ENCODE measurements at places on chromosomes 5 and 9. TPM values are rescaled to one million over a fixed set of nuclear protein-coding genes. Genes with fewer than 3 reads are reported as not detected.

GRCh38 chr5:102628441-102629175 lies 126.5 kb upstream of the PAM start:
- peak; percentile 15 for DNase-seq
- no peaks in the 10 kb centered on the region for H3K36me3 ChIP-seq
- no peak overlapping the region for H3K4me3 ChIP-seq
- H3K27ac ChIP-seq = no peak overlapping the region

GRCh38 chr5:133155326-133155969 lies 103.6 kb downstream of the HSPA4 start:
- H3K27me3 ChIP-seq = no peaks in the 10 kb centered on the region
- peaks cover 6% of the 10 kb centered on the region for H3K4me1 ChIP-seq
- H3K36me3 ChIP-seq = no peaks in the 10 kb centered on the region
- no peak overlapping the region for H3K4me3 ChIP-seq

DNA sequence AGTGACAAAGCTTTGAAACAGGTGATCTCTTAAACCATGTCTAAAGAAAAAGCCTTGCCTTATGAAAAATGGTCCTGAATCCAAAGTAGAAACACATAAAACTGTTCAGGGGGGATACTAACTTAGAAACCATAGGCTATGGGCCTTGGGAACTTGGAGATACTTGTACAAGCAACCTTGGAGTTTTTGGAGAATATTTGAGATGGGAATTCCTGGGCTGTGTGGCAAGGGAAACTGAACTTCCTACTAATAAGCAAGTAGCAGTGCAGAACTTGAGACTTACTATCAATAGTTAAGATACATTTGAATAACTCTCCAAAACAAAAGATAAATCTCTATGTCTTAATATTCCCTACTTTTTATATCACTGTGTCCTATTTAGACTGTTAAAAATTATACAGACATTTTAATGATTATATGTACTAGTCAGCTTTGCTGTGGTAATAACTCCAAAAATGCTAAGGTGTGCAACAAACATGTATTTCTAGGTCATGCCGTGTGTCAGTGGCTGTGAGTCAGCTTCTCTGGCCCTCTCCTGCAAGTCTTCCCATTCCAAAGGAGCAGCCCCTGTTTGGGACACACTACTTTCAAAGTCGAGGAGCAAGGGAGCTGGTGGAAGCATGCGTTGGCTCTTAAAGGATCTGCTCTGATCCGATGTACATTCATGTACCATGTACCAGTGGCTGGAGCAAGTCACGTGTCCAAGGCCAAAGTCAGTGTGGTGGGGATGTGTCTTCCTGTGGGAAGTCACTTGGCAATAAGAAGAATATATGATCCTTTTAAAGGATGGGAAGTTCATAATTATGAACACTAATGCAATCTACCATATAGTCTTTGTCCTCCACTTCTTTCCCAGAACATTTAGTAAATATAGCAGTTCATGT lies 39.6 kb downstream of the SNX30 start:
- H3K27me3 ChIP-seq = no peaks in the 10 kb centered on the region
- peaks cover 6% of the 10 kb centered on the region for H3K36me3 ChIP-seq
- DNase-seq = no peak
- no peaks in the 10 kb centered on the region for H3K4me1 ChIP-seq
- no peak overlapping the region for H3K27ac ChIP-seq

DNA sequence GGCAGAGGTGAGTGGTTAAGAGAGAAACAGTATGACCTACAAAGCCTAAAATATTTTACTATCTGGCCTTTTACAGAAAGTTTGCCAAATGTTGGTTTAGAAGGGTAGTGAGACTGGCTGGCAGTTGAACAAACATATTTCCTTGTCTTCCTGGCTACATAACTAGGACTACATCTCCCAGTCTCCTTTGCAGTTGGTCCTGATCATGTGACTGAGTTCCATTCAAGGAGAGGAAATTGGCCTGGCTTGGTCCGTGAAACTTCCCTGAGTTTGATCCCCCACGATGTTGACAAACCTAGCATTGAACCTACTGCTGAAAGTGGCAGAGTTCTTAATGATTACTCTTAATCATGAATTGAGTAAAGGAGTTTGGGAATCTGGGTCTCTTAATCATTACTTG lies 280.8 kb downstream of the SLIT3 start:
- no peak overlapping the region for H3K27ac ChIP-seq
- no peaks in the 10 kb centered on the region for H3K36me3 ChIP-seq
- no peaks in the 10 kb centered on the region for H3K4me1 ChIP-seq
- DNase-seq = no peak
- no peaks in the 10 kb centered on the region for H3K27me3 ChIP-seq

GRCh38 chr5:30891660-30892059 lies 301.8 kb upstream of the CDH6 start:
- DNase-seq = no peak
- H3K4me3 ChIP-seq = no peak overlapping the region
- H3K36me3 ChIP-seq = no peaks in the 10 kb centered on the region
- no peak overlapping the region for H3K27ac ChIP-seq

GNAQ gene
- total RNA-seq = 38.1 TPM

DND1 gene
- 5.1 TPM for total RNA-seq

COL23A1 gene
- 0.10 TPM for total RNA-seq
